ENCODE measurements at places on chromosomes 5 and 9.

GRCh38 chr5:61132559-61132958 lies 29.7 kb downstream of the SMIM15 start:
- DNase-seq, result peak; percentile 15

- DNase-seq, result no peak
Observed at GRCh38 chr9:95666096-95666784, 149.5 kb upstream of the PTCH1 start.

GRCh38 chr5:44714871-44715561 lies 93.7 kb upstream of the MRPS30 start:
- DNase-seq, result no peak

DNA sequence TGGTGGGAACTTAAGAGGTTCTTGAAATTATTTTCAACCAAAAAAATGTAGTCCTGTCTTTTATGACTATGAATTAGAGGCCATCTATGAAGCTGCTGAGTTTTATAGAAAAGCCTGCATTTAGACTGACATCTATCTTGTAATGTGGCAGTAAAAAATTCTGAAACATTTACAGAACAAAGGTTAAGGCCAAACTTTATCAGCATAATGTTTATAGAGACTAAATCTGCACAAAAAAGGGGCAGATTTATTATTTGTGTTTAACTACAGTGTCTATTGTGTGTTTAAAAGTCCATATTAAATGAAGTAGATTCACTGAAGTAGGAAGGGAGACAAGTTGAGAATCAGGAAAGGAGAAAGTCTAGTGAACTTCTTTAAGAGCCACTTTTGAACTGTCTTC lies 37.3 kb upstream of the ANKRD34B start:
- DNase-seq, result no peak

- DNase-seq, result peak; percentile 84
Observed at GRCh38 chr5:68225188-68225910, 9.8 kb downstream of the PIK3R1 start.

GRCh38 chr5:14600846-14601245 lies 19.3 kb downstream of the OTULINL start:
- DNase-seq, result no peak

DNA sequence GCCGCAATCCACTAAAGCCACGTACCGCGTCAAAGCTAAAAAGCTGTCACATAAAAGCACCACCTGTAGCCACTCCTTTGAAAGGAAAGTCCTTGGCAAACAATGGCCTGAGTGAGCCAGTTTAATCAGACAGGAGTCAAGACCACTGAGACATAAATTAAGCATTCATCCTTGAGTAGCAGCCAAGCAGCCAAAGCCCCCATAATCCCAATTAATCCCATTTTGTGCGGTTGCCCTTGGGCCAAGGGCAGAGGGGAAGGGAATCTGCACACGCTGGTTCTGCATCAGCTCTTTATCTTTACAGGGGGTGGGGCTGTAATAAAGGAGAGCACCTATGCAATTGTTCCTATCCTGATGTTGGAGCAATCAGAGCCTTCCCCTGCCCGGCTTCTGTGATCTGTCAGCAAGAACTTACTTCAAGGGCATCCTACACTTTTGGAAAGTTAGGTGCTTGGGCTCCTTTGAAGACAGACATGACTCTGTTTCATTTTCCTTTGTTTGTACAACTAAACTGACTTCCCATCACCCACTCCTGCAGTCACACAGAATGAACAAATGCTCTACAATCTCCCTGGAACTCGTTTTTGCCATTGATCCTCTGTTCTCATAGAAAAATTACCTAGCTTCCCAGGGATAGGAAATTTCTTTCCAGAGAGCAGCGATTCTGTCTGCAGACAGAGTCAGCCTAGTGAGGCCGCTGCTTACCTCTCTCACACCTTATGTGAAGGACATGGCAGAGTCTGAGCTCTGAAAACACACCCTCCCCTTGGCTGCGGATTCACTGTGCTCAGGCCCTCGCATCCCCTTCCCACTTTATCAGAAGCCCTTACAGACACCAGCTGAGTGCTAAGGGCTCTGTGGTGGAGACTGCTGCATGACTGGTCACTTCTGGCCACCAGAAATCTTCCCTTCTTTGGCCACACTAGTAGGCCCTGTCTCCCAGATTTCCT lies 116.2 kb upstream of the TBCA start:
- DNase-seq, result no peak

DNA sequence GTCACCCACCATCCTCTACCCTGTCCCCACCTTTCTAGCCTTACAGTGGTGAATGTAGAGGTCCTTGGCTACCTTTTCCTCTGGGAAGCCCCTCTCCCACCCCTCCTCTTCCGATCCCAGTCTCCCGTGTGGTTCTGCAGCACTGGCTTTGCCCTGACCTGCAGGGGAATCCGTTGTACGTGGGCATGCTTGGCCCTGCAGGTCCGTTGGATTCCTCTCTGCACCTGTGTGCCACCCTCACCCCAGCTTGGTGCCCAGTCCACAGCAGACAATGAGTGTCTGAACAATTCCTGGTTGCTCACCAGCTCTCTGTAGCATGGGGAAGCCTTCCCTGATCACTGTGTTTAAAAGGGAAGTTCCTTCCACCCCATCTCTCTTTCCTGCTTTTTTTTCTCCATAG lies 185.1 kb downstream of the PAX5 start:
- no peak for DNase-seq

Measured in brain microvascular endothelial cell (primary cell).